ENCODE measurements at places on chromosomes 1 and 21. TPM values are rescaled to one million over a fixed set of nuclear protein-coding genes. Genes with fewer than 3 reads are reported as not detected.

DNA sequence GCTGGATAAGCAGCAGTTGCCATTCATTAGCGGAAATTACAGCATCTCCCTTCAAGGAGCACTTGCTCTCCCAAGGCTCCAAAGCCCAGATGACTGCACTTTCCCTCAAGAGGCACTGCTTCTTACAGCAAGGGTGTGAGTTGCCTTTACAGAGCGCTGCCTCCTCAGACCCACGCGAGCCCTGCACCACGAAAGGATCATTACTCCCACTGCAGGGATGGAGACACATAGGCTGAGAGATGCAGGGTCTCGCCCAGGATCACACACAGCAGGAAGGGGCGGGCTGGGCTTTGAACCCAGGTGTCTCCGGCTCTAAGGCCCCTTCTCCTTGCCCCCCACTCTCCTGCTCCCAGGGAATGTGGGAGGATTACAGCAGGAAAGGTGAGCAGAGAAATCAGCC lies 405.5 kb downstream of the MATN1 start:
- ATAC-seq, result no peak

GRCh38 chr21:27649762-27650161 lies 682.9 kb upstream of the ADAMTS5 start:
- ATAC-seq, result no peak

DNA sequence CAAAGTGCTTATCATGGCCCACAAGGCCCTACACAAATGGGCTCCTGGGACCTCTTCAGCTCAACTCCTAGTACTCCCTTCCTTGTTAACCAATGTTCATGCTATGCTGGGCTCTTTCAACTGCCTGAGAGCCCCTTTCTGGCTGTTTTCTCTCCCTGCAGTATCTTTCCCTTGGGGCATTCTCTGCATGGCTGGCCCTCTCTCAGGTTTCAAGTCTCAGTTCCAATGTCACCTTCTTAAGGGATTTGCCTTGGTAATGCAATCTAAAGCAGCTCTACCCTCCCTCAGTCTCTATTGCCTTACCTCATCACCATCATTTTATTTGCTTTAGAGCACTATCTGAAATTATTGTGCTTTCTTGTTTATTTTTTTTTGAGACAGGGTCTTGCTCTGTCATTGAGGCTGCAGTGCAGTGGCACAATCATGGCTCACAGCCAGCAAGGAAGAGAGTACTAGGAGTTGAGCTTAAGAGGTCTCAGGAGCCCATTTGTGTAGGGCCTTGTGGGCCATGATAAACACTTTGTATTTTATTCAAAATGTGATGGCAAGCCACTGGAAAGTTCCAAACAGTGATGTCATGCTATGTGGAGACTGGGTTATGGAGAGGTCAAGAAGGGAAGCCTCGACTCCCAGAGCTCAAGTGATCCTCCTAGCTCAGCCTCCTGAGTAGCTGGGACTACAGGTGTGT lies 63.4 kb upstream of the SRSF10 start:
- no peak for ATAC-seq

Gene MX2
- total RNA-seq, result 7.8 TPM

DNA sequence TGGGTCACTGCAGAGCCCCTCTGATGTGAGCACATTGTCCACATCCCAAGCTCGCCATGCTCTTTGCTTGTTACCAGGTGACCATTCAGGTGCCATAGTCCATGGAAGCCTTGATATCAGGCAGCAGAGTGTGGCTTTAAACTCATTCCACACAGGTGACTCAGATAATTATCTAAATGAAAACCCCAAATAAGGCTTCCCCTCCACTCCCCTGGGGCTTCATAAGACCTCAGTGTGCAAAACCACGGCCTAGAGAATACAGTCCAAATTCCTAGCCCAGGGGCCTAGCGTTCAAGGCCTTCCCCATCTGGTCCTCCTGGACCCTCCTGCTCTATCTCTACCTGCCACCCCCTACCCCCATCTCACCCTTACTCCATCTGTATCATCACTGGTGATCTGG lies 97.1 kb downstream of the ARHGEF10L start:
- ATAC-seq, result no peak

DNA sequence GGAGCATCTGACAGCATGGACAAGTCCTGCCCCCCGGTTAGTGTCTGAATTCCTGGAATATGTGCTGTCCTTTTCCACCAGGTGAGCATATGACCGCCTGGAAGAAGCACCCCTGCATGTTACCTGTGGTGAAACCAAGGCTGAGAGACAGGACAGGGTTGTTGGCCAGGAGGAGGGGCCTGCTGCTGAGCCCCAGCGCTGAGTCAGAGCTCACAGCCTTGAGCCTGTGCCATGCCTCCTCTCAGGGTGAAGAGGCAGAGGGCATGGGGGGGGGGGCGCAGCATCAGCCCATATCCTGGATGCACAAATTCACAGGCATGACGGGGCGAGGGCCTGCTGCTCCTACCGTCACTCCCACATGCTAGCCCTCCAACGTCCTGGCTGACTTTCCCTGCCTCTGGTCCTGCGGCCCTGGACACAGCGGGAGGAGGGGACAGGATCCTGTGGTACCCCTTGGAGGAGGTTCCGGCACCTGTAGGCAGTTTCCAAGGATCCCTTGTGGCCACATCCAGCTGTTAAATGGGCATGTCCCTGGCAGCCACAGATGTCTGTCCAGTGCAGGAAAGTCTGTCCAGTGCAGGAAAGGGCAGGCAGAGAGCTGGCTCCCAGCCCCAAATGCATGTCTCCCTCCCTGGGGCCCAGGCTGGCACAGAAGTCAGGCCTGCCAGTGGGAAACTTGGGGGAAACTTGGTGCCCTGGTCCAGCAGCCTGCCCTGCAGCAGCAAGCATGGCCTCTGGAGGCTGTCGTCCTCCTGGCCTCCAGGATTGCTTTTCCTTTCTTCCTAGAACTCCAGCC lies 23.9 kb downstream of the TTC34 start:
- ATAC-seq, result no peak

- ATAC-seq, result no peak
These were observed 54.6 kb downstream of the SKI start for GRCh38 chr1:2282556-2283270.

- ATAC-seq, result no peak
These were observed 5.3 kb downstream of the FTCD start for GRCh38 chr21:46150073-46150472.

GRCh38 chr1:157099633-157100009 lies at the start of gene ETV3L:
Gene ETV3L (minus strand): TSS chr1:157099808. CDS start chr1:157099523, 285 bp downstream.
- no peak for ATAC-seq

DNA sequence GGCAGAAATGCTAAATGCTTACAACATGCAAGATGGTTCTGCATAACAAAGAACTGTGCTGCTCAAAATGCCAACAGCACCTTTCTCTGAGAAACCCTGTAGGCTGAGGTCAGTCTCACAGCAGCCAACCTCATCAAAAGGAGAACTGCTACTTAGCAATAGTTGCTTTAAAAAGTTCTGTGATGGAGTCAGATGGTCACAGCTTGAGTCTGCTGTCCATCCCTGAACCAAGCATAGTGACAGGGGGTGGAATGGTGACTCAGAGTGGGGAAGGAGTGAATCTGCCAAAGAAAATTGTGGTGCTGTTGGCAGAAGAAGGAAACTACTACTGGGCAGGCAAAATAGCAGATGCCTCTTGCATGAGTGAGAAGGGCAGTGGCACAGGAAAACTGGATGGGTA lies 106.0 kb upstream of the FAM78B start:
- no peak for ATAC-seq

Gene SERTAD4
- 3.1 TPM for total RNA-seq

GRCh38 chr21:20999659-21000058 lies 1.4 kb downstream of the NCAM2 start:
- no peak for ATAC-seq

Data from gastroesophageal sphincter (tissue), 4 donors.